ENCODE measurements at places on chromosomes 6 and 20.

DNA sequence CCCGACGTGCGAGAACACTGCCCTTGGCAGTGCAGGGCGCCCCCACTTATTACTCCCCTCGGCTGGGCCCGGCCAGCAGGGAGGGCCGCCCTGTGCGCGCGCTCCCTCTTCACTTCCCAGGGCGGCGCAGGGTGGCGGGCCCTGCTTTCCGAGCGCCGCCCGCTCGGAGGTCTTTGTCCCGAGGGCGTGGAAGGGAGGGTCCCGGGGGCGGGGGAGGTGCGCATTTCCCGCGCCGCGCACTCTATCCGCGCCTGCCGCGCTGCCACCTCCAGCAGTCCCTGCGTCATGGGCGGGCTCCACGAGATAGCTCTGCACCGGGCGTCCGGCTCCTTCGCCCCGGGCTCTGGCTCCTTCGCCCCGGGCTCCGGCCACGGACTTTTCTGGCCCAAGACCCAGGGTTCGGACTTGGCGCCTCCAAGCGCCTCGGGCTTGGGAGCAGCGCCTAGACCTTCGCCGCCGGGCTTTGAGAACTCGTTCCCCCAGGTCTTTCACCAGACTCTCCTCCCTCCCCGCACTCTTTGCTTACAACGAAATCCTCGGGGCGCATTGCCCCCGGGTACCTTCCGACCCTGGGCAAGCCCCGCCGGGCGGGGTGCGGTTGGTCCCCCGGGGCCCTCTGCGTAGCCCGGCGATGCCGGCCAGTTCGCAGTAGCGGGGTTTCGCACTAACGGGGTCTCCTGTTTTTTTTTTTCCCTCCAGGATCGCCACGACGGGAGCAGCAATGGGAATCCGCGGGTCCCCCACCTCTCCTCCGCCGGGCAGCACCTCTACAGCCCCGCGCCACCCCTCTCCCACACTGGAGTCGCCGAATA, 1.6 kb downstream of the TFAP2C start:
- DNase-seq, result no peak

GRCh38 chr6:41306187-41306854, 19.8 kb upstream of the TREM1 start:
- no peak for DNase-seq

DNA sequence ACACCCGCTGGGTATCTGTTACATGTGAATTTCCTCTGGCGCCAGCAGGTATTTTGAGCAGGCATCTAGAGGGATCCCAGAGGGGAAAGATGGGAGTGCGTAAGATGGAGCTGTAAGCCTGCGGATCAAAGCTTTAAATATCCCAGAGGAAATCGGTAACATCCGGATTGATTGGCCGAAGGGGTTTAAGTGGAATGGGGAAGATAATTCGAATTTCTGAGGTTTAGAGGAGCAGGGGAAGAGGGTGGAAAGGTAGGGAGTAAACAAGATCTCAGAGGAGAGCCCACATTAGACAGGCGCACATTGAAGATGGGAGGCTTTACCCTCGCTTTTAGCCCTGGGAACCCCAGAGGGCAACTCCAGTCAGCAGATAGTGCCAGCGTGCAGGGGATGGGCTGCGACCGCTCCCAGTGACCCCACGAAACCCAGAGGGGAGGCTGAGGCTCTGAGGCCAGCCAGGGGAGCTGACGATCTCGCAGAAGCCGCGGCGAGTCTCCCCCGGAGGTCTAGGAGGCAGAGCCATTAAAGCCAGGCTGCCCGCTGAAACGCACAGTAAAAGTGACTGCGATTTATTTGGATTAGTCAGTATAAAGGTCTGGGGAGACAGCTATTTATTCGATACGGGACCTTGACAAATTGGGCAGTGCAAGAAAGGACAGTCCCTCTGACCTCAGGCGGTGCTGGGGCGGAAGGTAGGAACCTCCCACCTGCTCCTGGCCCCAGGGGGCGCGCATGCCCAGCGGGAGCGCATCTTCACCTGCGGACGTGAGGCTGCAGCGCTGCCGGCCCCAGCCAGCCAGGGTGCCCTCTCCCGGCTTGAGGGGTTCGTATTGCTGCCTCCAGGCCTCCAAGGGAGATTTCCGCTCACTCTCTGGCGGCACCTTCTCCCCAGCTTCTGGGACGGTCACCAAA, 34.3 kb upstream of the TCF21 start:
- DNase-seq, result no peak

GRCh38 chr6:88143421-88144157, 22.6 kb downstream of the CNR1 start:
- DNase-seq, result no peak

DNA sequence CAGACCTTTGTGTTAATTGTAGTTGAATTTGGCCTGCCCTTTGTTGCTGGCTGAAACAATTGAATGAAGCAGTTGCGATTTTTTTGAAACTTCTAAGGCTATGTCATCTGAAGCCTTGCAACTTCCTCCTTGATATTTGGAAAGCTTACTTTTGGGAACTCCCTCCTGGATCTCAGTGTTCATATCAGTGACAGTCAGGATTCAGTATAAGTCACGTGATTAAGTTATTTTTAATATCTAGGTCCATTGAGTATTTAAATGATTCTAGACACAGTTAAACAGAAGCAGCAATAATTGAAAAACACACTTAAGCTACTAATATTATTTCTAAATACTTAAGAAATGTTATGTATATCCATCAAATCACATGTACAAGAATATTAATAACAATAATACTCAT, 951.3 kb downstream of the GRIK2 start:
- DNase-seq, result no peak

GRCh38 chr20:41632896-41633295, 14.7 kb upstream of the CHD6 start:
- no peak for DNase-seq

- DNase-seq, result no peak
Measured at GRCh38 chr6:145811741-145812140, 2.9 kb downstream of the FBXO30 start.

Measured in thoracic aorta (tissue), 2 donors.